ENCODE measurements at places on chromosomes 2 and 18.

DNA sequence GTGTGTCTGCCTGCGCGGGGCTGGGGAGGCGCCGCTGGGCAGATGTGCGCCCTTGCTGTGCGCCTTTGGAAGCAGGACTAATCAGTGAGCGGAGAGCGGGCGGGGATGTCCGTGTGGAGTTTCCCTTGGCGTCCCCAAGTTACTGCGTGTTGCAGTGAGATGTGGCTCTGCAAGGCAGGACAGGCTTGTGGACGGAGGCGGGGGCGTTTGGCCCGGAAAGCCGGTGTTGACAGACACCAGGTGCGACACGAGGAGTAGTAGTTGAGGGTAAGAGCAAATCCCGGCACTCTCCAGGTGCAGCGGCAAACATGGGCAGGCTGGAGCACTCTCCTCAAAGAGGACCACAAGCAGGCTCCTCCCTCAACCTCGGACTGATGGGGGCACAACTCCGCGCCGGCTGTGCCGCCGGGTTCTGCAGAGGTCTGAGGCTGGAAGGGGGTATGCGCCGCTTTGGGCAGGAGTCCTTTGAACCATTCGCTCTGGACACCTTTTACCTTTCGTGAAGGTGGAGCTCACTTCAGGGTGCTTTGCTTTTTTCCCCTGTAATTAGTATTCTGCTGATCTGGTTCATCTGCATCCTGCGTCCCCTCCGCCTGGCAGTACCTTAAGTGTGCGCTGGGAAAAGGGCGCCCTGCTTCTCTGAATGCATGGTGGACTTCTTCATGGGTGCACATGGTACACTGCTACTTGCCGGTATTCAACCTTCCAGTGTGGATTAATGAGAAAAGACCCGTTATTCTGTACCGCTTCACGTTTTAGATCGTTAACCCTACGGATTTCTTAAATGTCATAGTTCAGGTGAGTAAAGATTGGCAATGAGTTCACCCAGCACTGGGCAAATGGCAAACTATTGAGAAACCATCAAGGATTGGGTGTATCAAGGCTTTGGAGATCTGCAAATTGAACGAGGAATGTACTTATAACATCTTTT, 608 bp downstream of the CDH7 start:
- no peak for DNase-seq

DNA sequence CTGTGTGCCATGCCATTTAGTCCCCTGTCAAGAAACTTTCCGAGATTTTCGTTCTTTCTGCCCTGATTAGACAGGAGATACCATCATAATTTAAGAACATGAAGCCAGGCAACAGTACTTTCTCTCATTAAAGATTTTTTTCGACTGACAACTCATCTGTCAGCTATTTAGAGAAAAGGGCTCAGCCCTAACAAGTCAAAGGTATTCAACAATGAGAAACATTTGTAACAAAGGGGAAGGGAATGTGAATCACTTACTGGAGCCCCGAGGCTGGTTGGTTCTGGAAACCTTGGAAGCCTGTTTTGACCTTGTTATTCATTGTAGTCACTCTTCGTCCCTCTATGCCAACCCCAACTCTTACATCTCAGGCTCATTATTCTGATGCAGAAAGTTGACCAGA, 199.4 kb downstream of the SPP2 start:
- DNase-seq, result no peak

DNA sequence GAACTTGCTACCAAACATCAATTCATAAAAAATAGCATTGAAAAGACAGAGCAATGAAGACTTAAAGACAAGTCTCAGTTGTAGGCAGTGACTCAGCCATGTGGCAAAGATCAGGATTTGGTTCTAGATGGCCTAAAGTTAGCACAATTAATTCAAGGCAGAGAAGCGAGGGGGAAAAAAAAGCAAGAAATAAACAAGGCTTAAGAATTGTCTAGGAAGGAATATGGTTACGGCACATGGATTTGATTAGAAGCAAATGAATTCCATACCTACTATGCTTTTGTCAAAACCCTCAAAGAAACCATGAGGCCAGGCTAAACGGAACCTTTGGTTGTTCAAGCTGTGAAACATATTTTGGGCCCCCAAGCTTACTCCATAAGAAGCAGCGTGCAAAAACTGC, 362.2 kb upstream of the KCNH7 start:
- no peak for DNase-seq

DNA sequence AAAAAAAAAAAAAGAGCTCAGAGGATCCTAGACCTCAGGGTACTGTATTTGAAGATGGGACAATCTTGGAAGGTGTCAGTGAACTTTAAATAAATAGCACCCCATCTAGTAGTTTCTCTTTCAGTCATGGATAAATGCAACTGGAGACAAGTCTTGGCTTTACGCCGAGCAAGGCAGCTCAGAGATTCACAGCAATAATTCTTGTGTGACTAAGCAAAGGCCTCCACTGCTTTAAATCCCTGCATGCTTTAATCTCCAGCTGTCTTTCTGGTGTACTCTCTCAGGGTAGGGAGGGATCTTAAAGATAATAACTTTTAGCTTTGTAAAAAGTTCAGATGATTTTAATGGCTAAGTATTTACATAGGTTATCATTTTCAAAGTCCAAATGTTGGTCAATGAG, 36.3 kb downstream of the NRXN1 start:
- DNase-seq, result no peak

- DNase-seq, result no peak
These were observed 158.7 kb downstream of the TDRD15 start for GRCh38 chr2:21282515-21282898.

DNA sequence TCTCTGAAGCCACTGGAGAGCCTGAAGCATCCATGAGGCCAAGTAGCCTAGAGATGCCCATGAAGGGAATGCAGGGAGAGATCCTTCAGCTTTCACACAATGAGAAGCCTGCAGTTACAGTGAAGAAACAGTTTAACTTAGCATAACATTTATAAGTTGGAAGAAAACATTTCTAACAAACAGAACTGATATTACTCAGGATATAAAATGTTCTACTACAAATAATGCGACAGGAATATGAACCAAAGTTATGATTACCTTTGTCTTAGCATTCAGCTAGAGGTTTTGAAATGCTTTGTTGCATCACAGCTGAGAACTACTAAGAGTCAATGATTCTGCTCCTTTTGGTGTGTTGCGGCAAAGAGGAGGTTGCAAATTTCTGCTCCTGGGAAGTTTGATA, 6.9 kb upstream of the KYNU start:
- DNase-seq, result no peak

DNA sequence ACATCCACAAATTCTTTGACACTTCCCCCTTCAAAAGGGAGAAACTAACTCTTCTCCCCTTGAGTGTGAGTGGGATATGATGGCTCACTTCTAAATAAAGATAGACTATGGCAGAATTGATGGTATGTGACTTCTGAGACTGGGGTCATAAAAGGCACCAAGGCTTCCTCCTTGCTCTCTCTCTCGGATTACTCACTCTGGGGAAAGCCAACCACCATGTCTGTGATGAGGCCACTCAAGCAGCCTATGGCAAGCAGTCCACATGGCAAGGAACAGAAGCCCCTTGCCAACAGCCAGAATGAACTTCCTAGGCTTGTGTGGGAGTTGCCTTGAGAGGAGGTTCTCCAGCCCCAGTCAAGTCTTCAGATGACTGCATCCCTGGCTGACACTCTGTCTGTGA, 43.6 kb downstream of the KIAA2012 start:
- DNase-seq, result no peak

DNA sequence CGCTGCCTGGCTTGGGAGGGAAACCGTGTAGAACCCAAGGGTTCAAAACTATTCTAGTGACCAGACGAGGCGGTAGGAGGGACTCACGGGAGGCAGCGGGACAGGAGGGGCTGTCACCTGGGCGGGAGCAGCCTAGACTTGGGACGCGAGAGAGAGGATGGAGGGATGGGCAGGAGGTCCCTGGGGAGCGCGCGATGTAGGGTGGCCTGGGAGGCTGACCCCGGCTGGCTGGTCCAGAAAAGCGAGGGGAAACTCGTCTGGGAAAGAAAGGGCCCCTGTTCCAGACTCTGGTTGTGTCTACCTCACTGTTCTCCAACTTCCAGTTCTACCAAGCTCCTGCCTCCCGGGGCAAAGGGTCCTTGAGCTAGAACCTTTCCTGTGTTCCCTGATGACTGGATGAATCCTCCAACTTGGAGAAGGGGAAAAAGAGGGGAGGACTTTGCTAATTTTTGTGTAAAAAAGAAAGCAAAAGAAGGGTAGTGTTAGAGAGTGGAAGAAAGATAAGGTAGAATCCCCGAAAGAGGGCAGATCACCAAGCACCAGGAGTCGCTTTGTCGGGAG, 1.4 kb downstream of the DOK6 start:
- no peak for DNase-seq

GRCh38 chr2:151728804-151729414, 5.4 kb downstream of the NEB start:
- no peak for DNase-seq

- no peak for DNase-seq
These were observed 55.3 kb upstream of the SALL3 start for GRCh38 chr18:78924301-78924700.

DNA sequence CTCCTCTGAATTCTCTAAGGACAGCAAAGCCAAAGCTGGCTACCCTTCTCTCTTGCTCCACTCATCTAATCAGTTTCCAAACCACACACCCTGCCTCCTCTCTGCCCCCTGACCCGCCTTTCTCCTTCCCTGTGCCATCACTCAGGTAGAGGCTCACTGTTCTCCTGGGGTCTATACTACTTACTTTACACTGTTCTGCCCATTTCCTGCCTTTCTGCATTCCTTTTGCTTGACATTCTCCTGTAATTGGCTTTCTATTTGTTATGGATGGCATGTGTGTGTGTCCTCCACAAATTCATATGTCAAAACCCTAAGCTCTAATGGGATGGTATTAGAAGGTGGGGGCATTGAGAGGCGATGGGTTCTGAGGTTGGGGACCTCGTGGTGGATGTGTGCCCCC, 675.2 kb upstream of the ID2 start:
- no peak for DNase-seq

- DNase-seq, result no peak
These were observed 206.8 kb upstream of the FOSL2 start for GRCh38 chr2:28185891-28186290.

Data from hippocampal formation (tissue), 2 donors.